Left renal cortex interstitium (tissue), 4 donors: ENCODE measurements at places on chromosomes 7 and 10. TPM values are rescaled to one million over a fixed set of nuclear protein-coding genes. Genes with fewer than 3 reads are reported as not detected.

ZNF467 gene
- polyA plus RNA-seq: 24.9 TPM

DNA sequence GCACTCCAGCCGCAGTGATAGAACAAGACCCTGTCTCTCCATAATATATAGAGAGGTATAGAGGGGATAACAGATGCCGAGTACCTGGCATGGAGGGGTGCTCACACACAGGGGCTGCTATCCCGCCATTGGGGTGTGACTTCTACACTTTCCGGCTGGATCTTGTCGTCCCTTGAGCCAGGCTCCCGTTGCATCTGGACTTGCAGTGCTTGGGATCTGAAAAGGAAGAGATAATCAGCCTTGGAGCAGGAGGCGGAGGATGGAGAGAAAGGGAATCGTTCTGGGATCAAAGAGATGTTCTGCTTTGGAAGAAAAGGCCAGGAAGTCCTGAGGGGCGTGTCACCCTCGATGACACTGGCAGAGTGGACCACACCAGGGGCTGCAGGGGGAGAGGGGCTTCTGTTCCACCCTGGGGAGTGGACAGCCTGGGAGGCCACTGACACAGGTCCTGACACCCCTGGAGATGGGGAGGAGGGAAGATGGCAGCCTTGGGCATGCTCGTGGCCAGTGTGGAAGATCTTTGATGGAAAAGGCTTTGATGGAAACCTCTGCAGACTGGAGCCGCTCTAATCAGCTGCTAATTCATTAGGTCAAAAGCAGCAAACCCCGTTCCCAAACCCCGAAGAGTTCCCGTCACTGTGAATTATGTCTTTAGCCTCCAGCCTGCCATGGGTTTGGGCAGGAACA lies 85.1 kb downstream of the CARD11 start:
- no peak for DNase-seq

SRRM3 gene
- polyA plus RNA-seq: 2.3 TPM

- no peak for DNase-seq
These were observed 50.8 kb upstream of the AOAH start for GRCh38 chr7:36775061-36775620.

GRCh38 chr10:93357680-93358079 lies 124.5 kb downstream of the MYOF start:
- no peak for DNase-seq

GRCh38 chr7:128919241-128919640 lies 8.7 kb upstream of the KCP start:
- DNase-seq: no peak

DNA sequence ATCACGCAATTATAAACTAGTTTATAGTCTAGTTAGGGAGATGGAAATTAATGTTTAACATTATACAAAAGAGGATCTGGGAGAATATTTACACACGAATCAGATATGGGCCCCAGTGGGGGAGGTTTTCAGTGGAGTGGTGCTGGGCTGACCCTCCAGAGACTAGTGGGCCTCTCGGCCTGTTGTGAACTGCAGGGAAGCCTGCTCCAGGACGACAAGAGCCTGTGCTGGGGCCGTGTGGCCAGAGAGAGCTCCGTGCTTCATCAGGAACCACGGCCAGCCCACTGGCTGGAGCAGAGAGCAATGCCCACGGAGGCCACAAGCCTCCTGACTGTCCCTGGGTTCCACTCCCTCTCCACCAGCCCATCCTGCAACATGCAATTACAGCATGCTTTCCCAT lies 11.3 kb upstream of the ESYT2 start:
- DNase-seq: no peak

GRCh38 chr7:135714534-135715009 lies 13.4 kb downstream of the SLC13A4 start:
- no peak for DNase-seq

- no peak for DNase-seq
These were observed 15.5 kb downstream of the TM9SF3 start for GRCh38 chr10:96570983-96571964.

- DNase-seq: no peak
These were observed 188.1 kb upstream of the TMEM72 start for GRCh38 chr10:44723082-44723481.

GRCh38 chr7:55065511-55066229 lies 46.9 kb downstream of the EGFR start:
- no peak for DNase-seq
